ENCODE measurements at places on chromosomes 11 and 22.

DNA sequence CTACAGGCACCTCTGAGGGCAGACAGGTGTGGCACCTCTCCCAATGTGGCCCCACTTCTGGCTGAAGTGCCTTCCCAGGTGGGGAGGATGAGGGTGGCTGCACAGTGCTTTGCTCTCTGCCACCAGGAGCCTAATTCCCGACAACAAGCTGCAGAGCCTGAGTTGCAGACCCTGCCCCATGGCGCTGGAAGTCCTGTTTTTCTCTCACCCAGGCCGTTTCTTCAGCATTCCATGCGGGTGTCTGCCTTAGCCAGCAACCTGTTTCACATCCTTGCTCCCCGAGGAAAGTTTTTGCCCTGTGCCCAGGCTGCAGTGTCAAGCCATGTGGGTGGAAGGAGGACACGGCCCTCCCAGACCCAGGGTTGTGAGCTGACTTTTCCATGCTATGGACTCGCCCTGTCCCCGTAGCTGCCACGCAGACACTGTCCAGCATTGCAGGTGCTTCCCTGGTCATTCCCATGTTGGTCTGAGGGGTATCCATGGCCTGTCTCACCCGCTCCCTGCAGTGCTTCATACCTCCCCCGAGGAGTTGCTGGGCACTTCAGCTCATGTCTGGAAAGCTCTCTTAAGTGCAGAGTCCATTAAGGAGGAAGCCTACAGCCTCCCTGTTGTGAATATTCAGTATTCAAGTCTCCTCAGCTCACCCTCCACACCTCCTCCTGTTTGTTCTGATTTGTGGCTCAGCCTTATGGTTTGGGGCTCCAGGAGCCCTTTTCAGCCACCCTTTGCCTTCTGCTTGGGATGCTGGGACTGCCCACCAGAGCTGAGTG lies 2.9 kb downstream of the DAGLA start:
- peaks cover 23% of the 10 kb centered on the region for H3K27me3 ChIP-seq
- no peak for DNase-seq
- peaks cover 6% of the 10 kb centered on the region for H3K4me1 ChIP-seq
- H3K4me3 ChIP-seq, result no peak overlapping the region

DNA sequence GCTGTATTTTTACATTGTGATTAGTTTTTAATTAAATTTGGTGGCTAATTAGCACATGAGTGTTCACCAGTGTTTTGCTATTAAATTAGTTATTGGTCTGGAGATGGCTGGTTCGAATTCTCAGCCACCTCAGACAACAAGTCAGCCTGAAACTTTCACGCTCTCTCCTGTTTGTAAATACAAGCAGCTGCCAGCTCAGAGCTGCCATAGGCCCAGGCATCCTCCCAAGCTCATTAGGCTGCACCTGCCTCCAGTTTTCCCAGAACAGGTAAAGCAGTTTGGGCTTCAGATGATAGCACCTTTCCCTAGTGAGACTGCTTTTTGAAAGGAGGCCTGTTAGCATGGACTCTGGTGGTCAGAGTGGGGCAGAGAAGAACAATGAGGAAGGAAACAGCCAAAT lies 156.8 kb downstream of the NAV2 start:
- no peaks in the 10 kb centered on the region for H3K36me3 ChIP-seq
- no peak for DNase-seq
- no peak overlapping the region for H3K27ac ChIP-seq
- H3K27me3 ChIP-seq, result peaks cover 7% of the 10 kb centered on the region

DNA sequence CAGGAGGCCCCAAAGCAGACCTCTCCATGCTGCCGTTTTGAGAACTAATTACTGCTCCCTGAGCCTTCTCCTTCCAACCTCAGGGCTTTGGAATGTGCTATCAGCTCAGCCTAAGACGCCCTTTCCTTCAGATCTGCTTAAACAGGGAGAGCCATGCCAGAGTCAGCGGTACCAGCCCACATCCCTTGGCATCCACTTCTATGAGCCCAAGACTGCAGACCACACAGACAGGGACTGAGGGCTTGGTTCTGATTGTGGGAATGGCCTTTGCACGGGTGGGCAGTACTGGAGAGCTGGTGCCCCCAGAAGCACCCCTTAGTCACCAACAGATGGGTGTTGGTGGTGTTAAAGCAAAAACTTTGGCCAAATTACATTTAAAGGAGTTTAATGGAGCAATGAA lies 146.5 kb downstream of the TTC17 start:
- DNase-seq, result no peak
- H3K27me3 ChIP-seq, result peaks cover 9% of the 10 kb centered on the region
- H3K36me3 ChIP-seq, result peaks cover 5% of the 10 kb centered on the region
- H3K27ac ChIP-seq, result no peak overlapping the region
- H3K4me1 ChIP-seq, result peaks cover 2% of the 10 kb centered on the region

- H3K27me3 ChIP-seq, result no peaks in the 10 kb centered on the region
- no peak overlapping the region for H3K27ac ChIP-seq
- H3K4me3 ChIP-seq, result no peak overlapping the region
- DNase-seq, result no peak
These were observed 66.0 kb upstream of the KIRREL3 start for GRCh38 chr11:127066401-127067090.
